ENCODE measurements at places on chromosomes 16 and 17.

DNA sequence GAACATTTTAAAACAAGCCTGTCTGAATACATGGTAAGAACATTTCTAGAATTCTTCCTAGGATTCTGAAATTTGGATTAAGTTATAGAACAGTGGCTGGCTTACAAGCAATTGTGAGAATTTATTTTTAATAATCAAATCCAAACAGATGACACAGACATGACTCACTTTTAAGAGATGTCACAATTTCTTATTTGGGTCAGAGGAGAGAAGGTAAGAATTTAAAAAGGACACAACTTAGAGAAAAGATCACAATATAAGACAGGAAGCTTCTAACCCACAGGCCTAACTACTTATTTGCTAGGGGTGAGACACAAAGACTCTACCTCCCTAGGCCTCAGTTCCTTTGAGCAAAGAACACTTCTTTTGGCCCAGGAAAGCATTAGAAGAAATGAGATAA is 32.7 kb downstream of the ZZEF1 start:
- DNase-seq: no peak

- no peak for DNase-seq
Measured at GRCh38 chr17:6208608-6209180, 138.5 kb downstream of the WSCD1 start.

DNA sequence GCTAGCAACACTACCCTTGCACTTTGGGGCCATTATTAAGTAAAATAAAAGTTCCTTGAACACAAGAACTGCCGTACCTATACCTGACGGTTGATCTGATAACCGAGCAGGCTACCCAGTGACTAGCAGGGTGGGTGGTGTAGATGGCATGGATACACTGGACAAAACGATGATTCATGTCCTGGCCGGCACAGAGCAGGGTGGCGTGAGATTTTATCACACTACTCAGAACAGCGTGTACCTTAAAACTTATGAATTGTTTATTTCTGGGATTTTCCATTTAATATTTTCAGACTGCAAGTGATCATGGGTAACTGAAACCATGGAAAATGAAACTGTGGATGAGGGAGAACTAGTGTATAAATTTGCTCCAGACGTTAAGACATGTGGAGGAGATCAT is 41.0 kb upstream of the MSI2 start:
- no peak for DNase-seq

GRCh38 chr16:8894736-8895334 is 12.7 kb downstream of the LITAFD start:
- DNase-seq: no peak

GRCh38 chr16:31215287-31216162 is 1.4 kb downstream of the PYDC1 start:
- no peak for DNase-seq

GRCh38 chr17:40871316-40871715 is 4.3 kb upstream of the KRT12 start:
- DNase-seq: no peak

GRCh38 chr17:5562661-5563360 is 21.5 kb downstream of the NLRP1 start:
- no peak for DNase-seq

- no peak for DNase-seq
Measured at GRCh38 chr17:7781429-7781828, 52.6 kb upstream of the KDM6B start.

DNA sequence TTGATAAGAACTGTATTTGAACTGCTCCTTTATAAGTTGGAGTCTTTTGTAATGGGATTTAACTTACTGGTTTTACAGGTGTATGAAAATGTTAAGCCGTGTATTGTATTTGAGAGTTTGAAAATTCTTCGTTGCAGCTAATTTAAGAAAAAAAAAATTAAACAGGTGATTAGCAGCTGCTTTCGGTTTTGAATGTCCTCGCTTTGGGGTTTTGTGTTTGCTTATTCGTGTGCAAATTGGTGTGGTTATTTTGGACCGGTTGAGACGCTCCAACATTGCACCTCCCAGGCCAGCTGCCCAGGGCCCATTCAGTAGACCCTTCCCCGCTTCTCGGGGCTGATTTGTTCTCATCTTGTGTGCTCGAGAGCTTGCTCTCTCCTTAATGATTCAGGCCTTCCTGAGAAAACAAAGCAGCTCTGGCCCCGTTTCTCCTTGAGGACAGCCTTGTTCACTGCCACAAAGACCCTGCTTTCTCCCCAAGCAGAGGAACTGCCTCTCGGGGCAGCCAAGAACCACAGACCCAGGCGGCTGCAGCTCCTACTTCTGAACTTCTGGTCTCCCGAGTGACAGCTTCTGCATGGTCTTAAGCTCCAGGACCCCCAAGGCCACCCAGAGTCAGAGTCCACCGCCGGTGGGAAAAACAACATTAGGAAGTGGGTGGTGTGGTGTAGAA is 100.5 kb downstream of the MSI2 start:
- no peak for DNase-seq

- no peak for DNase-seq
Measured at GRCh38 chr17:81404558-81405165, 9.4 kb downstream of the BAHCC1 start.

DNA sequence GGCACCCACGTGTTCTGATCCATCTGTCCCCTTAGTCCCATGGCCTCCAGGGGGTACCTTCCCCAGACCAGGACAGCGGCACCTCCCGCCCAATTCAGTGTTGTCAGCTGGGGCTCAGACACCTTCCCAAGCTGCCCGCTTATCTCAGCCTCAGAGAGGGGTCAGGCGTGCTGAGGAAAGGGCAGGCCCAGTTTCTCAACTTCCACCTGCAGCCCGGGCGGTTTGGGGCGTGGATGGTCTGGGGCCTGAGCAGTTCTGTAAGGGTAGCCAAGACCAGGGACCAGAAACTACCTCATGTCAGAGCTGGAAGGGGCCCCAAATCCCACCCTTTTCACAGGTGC is 5.1 kb downstream of the PLCD3 start:
- DNase-seq: no peak
